ENCODE measurements at places on chromosomes 1 and 21.
A peak's percentile ranks its signal among the peaks of the same experiment; 100 is the strongest.

DNA sequence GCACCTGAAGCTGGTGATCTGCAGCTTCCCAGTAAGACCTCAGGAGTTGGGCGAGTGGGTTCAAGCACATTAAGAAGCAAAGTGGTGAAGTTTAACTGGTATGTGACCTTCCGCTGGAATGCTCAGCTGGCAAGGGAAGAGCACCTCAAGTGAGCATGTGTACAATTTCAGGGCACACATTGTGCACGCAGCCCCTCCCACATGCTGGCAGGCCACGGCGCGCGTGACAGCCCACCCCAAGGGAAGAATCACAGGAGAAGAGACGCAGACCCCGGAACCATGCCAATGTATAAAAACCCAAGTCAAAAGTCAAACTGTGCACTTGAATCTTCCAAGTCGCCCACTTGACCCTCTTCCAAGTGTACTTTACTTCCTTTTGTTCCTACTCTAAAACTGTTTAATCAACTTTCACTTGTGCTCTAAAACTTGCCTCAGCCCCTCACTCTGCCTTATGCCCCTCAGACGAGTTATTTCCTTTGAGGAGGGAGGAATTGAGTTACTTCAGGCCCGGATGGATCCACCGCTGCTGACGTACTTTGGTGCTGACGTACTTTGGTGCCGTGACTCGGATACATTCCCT is 20.0 kb downstream of the LRRC3 start:
- no peak for DNase-seq

GRCh38 chr1:210750468-210750867 is 383.5 kb downstream of the KCNH1 start:
- no peak for DNase-seq

- DNase-seq: no peak
Measured at GRCh38 chr1:97654876-97655585, 265.8 kb downstream of the DPYD start.

GRCh38 chr1:25123551-25123950 is 108.8 kb downstream of the SYF2 start:
- DNase-seq: no peak

DNA sequence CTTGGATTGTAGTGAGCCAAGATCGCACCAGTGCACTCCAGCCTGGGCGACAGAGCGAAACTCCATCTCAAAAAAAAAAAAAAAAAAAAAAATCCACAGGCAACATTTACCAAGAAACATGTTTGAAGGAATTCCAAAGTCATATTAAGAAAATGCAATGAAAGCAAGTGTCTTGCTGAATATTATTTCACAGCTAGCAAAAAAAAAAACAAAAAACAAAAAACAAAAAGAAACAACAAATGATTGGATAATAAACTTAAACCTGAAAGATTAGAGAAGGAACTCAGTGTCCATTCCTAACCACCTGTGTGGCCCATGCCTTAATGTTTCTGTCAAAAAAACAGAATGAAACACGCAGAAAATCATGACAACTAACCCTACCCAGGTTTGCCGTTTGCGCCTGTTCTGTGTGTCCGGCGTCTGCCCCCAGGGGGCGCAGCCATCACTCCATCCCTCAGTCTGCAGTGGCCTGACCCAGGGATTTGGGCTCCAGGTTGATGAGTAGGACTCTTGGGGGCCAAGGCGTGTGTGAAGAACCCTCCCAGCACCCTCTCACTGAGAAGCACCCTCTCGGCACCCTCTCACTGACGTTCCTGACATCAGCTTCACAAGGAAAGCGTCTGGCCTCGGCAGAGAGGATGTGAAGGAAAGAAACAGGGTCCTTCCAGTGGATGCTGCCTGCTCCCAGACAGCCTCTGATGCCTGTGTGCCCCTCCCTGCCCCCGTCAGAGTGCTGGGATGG is 19.2 kb upstream of the PTTG1IP start:
- DNase-seq: peak; percentile 66

DNA sequence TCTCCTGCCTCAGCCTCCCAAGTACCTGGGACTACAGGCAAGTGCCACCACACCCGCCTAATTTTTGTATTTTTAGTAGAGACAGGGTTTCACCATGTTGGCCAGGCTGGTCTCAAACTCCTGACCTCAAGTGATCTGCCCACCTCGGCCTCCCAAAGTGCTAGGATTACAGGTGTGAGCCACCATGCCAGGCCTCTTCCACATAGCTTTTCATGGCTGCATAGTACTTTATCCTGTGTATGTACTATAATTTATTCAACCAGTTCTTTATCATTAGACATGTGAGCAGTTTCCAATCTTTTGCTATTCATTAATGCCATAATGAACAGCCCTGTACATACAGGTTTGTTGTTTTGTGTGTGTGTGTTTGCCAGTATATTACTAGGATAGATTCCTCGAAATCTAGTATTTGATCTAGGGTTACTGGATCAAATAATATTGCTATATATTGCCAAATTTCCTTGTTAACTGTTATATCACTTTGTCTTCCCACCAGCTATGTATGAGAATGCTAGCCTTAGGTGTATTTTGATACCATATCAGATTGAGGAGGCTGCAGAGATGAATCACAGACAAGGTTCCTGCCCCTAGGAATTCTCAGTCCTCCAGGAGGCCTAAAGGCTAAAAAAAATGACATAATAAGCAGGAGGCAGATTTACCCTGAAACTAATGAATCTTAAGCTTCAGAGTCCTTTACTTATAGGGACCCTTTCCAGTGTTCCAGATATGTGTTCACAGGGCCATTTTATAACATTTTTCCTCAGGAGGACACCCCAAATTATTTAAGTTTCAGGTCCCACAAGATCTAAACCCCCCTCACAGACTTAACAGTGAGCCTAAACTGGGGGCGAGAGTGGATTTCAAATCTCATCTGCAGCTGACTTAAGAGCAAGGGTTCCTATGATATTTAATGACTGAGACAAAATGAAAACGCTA is 2.1 kb upstream of the PDIK1L start:
- DNase-seq: no peak

- DNase-seq: no peak
Measured at GRCh38 chr1:63807046-63807445, 33.2 kb downstream of the ROR1 start.

DNA sequence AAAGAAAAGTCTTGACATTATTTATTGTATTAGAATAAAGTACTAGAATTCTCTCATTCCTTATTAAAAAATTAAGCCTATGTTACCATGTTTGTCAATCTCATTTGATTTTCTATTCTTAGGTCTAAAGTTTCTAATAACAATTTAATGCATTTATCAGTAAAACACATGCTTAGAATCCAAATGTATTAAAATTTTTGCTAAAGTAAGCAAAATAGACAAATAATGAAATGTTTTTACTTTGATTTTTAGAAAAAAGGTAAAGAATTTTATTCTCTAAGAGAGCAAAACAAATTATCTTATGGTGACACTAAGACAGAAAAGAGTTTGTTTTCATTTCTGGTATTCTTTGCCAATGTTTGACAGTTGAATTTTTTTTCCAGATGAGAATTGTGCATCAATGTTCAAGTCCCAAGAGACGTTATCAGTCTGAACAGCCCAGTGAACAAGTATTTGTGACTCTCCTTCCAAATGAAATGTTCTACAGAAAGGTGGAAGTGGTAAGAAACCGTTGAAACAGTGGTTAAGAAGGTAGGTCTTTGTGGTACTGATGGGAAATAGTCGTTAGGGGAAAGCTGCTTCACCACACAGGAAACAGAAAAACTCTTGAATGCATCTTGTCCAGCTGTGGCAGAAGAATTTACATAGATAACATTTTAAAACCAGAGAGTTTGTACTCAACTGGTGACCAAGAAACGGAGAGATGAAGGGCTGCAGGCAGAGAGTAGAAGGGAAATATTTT is 402.5 kb downstream of the PTPRC start:
- no peak for DNase-seq

DNA sequence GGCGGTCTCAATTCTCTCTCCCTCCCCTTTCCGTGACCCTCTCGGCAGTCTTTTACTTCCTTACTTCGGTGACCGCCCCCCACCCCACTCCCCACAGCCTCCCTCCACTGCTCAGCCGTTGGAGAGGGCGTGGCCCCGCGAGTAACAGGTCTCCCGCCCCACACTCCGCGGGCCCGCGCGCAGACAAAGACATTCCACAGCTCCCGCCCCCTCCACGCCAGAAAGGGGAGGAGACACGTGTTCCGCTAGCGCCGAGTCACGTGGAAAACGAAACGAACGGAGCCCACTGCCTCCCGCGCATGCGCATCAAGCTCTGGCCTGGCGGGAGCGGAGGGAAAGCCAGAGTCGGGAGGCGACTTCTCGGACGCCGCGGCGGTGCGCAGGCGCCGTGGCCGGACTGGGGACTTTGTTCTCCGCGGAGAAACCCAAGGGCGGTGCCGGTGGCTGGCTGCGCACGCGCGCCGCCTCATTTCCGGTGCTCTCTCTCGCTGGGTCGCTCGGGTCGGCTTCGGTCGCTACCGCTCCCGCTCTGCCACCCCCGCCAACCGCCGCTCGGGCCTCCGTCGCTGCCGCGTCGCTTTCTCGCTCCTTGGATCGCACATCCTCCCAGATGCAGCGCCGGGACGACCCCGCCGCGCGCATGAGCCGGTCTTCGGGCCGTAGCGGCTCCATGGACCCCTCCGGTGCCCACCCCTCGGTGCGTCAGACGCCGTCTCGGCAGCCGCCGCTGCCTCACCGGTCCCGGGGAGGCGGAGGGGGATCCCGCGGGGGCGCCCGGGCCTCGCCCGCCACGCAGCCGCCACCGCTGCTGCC is at the start of gene KHDRBS1:
Gene KHDRBS1, plus strand, starts transcription at position 483 of the 813 bp plus-strand sequence. Its CDS starts 128 bp downstream, at position 611.
- DNase-seq: peak; percentile 98

DNA sequence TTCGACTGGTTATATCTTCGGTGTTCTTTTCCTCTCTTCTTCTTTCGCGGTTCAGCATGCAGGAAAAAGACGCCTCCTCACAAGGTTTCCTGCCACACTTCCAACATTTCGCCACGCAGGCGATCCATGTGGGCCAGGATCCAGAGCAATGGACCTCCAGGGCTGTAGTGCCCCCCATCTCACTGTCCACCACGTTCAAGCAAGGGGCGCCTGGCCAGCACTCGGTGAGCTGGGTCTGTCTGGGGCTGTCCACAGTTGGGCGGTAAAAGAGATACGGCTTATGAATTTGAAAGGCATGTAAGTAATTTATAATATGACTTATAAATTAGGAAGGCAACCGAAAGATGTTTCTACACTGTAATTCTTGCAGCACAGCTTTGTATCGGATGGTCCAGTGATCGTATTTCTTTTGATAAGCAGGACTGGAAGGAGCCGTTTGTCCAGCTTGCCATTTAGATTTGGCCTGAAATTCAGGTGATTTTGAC is 334 bp downstream of the CTH start:
- DNase-seq: no peak

Data from activated T-helper 9 cell treated with anti-CD3 and anti-CD28 coated beads, Interleukin-2, amount 50 U/mL, for 16 hours (primary cell).